ENCODE measurements at places on chromosomes 3 and 15.

- no peak for DNase-seq
Measured at GRCh38 chr3:147418808-147419701, 9.9 kb downstream of the ZIC1 start.

- DNase-seq: no peak
Measured at GRCh38 chr15:30923429-30923828, 19.7 kb downstream of the FAN1 start.

DNA sequence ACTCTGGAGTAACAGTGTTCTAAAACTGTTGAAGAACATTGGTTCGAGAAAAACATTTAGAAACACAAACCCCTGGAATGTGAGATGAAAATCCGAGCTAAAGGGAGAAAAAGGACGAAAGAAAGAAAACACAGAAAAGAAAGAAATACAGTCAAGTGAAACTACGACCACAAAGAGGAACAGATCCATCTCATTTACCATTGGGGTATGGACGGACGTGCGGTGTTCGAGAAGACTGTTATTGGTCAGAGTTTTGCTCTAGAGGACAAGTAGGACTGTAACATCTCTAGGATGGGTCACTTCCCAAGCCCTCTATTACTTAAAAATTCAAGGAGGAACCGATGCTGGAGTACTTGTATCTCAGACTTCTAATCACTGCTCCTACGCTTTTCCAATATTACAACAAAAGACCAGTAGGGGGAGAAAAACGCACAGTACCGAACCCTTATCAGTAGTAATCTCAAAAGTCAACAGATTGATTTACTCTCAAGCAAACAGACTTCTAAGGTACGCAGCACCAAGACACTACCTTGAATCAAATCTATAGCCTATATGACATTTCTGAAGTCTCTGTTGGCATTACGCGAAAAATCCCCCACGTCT, 1.1 kb upstream of the PIK3CA start:
- DNase-seq: peak; percentile 83

DNA sequence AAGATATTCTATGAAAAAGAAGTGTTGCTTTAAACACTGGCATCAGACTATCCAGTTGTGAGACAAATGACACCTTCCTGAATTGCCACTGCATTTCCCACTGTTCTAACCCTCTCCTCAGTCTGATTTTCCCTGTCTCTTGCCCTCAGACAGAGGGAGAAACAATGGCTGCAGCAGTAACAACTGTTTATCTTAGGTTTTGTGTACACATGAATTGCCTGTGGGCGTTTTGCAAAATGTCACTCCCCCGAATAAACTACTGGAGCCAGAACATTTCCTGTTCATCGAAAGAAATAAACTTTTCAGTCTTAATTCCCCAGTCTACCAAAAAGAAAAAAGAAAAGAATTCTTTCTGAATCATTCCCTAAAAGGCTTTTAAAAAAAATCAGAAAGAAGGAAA, 155.1 kb downstream of the MAGI1 start:
- DNase-seq: peak; percentile 54

GRCh38 chr15:77048135-77048876, 22.6 kb downstream of the TSPAN3 start:
- DNase-seq: no peak

DNA sequence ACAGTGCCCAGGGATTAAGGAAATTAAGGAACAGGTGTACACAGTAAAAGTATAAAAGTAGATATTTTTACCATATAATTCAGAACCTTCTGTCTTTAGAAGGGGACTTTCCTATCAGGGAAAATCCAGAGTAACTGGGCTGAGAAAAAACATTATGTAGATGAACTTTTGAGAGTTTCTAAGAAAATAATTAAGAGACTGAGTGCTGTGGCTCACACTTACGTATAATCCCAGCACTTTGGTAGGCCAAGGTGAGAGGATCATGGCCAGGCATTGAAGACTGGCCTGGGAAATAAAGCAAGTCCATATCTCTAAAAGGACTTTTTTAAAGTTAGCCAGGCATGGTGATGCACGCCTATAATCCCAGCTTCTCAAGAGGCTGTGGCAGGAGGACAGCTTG, 1021.8 kb downstream of the FHIT start:
- DNase-seq: no peak

DNA sequence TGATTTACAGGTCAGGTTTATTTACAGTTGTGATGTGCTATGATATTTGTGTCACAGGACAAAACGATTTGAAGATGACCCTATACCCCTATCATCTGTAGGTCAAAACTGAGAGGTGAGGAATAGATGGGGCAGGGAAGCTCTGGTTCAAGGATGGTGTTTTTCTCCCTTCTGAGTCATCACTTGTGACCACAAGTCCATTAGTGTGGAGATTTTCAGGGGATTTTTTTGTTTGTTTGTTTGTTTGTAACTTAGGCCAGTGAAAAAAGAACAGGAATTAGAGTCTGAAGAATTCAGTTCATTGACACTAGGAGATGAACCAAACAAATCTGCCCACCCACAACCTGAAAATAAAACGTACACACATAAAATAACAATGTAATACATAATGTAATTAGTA, 62.7 kb upstream of the FAM98B start:
- no peak for DNase-seq

DNA sequence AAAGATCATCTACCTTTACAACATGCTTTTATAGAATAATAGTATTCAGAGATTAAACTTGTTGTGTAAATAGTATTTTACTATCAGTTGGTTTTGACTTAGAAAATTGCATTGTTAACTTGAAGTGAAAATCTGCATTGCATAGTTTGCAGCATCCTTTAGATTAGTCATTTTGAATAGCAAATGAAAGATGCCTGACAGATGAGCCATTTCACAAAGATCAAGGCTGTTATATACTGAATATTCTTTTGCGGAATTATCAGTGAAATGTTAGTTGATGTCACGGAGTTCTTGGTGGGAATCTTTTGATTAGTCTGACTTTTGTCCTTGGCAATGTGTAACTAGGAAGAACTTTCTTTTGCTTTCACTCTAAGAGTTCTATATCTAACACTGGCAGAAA, 24.5 kb downstream of the RSRC1 start:
- no peak for DNase-seq

Measured in NCI-H1417 (cell line).